ENCODE measurements at places on chromosomes 5 and 9.

GRCh38 chr5:36607838-36608783, 1.7 kb downstream of the SLC1A3 start:
- H3K27me3 ChIP-seq: peaks cover 68% of the 10 kb centered on the region
- H3K4me1 ChIP-seq: peaks cover 16% of the 10 kb centered on the region
- no peaks in the 10 kb centered on the region for H3K36me3 ChIP-seq

DNA sequence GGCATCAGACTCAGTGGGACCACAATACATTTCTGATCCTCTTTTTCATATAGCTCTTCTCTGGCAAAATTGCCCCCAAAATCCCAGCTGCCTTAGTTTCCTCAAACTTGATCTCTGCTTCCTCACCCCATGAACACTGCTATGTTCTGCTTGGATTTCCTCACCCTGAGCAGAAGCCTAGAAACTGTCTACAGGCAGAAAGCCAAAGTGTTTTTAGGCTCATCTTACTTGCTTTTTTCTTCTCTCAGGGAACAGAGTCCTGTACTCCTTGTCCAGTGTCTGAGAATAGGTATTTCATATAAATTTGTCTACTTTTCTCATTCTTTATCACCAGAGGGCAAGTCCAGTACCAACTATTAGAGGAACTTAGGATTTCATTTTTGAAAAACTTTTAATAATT, 21.5 kb upstream of the UBAP1 start:
- H3K27me3 ChIP-seq: peaks cover 4% of the 10 kb centered on the region
- H3K27ac ChIP-seq: no peak overlapping the region
- no peak overlapping the region for H3K4me3 ChIP-seq
- no peaks in the 10 kb centered on the region for H3K36me3 ChIP-seq
- DNase-seq: no peak
- H3K4me1 ChIP-seq: no peaks in the 10 kb centered on the region

DNA sequence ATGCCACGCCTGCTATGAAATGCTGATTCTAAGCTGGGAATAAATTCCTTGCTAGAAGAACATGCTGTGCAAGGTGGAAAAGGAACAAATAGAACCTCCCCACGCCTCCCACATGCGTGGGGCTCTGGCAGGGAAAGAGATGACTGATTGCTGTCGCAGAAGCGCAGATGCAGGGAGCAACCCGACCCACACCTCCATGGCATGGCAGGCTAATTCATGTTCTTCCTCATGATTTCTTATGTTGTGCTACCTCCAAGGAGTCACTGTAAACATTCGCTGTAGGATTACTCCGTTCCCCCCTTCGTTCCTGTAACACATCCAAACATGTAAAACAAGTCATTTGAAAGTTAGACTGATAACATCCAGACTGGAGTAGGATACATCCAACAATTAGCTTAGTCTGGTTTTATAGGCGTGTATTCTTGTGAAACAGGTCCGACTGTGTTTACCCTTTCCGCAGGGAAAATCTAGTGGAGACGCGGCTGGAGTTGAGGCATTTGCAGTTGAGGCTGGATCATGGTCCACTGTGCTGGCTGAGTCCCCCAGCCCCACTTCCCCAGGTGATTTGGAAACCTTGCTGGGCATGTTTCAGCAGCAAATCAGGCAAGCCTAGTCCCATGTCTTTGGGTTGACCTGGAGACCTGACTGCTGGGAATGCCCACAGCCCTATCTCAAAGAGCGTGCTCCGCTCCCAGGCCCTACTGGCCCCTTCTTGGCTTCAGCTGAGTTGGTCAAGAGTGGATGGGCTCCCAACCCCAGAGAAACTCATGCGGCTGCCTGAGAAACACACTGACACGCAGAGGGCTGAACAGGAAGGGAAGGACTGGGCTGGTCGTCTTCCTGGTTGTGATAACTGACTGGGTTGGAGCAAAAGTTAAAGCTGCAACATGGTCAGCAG, 24.8 kb upstream of the ANKRD33B start:
- no peak overlapping the region for H3K27ac ChIP-seq
- H3K4me1 ChIP-seq: peaks cover 17% of the 10 kb centered on the region
- DNase-seq: no peak
- no peak overlapping the region for H3K4me3 ChIP-seq
- H3K27me3 ChIP-seq: peaks cover 21% of the 10 kb centered on the region

- no peaks in the 10 kb centered on the region for H3K27me3 ChIP-seq
- H3K27ac ChIP-seq: peak overlapping the region; percentile 59
- no peak for DNase-seq
- peaks cover 36% of the 10 kb centered on the region for H3K4me1 ChIP-seq
- peaks cover 30% of the 10 kb centered on the region for H3K36me3 ChIP-seq
Measured at GRCh38 chr5:34015120-34015822, 7.4 kb upstream of the AMACR start.

DNA sequence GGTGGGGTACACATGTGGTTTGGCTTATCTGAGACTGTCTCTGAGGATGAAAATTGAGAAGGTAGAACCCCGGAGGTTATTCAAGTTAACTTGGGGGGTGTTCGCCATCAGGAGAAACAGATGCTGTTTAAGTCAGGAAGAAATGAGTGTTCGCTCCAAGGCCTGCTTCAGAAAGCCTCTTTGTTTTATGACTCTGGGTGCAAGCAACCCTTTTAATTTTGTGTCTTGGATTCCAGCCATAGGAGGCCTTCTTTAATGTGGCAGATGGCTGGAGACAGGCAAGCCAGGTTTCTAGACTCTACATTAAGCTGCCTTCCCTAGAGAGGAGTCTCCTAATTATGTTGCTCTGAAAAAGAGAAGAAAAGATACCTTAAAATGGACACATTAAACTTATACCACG, 4.2 kb upstream of the SMAD5 start:
- H3K36me3 ChIP-seq: no peaks in the 10 kb centered on the region
- H3K4me1 ChIP-seq: peaks cover 4% of the 10 kb centered on the region
- no peak for DNase-seq
- H3K4me3 ChIP-seq: no peak overlapping the region

DNA sequence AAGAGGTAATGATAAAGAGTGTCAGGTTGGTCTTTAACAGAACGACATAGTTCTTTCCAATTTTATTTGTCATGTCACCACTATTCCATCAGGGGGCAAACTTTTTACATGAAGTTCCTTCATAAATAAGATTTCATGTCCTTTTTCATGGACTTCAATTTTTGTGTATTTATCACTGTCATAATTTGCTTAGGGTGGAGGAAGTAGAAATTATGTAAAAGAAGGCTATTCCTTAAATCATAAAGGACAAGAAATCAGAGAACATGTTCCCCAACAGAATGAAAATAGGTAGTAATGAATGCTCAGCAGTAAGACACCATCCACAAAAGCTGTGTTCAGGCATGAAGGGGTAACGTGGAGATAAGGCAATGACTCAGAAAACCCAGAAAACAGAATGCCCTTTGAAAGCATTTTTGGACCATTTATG, 72.7 kb downstream of the ZFAND5 start:
- no peaks in the 10 kb centered on the region for H3K36me3 ChIP-seq
- H3K27ac ChIP-seq: no peak overlapping the region

DNA sequence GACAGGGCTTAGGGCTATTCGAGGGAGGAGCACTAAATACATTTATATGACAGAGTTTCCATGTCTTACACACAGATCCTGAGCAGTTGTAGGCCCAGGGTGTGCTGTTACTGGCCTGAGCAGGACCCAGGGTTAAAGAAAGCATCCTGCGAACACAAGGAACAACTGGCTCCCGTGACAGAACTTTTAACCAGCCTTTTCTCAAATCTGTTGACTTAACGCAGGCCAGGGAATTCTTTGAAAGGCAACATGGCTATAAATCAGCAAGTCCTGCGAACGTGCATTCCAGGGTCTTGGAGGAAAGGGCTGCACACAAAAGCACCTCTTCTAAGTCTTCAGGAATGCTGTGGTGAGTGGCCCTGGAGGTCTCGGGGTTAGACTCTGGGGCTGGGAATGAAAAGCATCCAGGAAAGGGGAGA, 45.2 kb upstream of the ANKRD55 start:
- H3K36me3 ChIP-seq: no peaks in the 10 kb centered on the region
- no peaks in the 10 kb centered on the region for H3K4me1 ChIP-seq

DNA sequence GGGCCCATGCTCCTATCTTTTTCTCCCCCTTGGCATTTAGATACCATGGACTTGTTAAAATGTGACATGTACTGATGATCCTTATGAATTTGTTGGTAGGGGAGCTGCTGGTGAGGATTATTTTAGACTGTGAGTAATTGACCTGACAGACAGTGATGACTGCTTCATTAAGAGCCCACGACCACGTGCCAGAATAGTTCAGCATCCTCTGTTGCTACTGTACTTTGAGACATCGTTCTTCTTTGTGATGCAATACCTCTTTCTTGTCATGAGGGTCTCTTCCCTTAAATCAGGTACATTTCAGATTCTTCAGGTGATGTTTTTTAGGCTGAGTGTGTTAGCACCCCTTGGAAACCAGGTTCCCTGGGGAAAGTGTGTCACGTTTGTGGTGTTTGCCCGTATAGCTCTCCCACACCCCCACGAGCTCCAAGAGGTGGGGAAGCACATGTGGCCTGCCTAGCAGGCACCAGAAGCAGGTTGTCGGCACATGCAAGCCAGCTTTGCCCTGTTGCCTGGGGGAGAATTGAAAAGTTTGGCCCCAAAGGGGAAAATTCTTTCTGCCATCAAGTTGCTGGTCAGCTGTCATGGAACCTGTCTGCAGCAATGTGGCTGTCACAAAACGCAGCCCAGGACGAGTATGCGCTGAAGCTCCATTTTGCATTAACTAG, 25.1 kb downstream of the QRFP start:
- DNase-seq: no peak
- no peak overlapping the region for H3K27ac ChIP-seq
- H3K27me3 ChIP-seq: no peaks in the 10 kb centered on the region
- peaks cover 18% of the 10 kb centered on the region for H3K36me3 ChIP-seq
- no peak overlapping the region for H3K4me3 ChIP-seq
